CD4-positive, alpha-beta T cell treated with Interleukin-17A for 1 hour (primary cell): ENCODE measurements at places on chromosomes 1 and 21.

DNA sequence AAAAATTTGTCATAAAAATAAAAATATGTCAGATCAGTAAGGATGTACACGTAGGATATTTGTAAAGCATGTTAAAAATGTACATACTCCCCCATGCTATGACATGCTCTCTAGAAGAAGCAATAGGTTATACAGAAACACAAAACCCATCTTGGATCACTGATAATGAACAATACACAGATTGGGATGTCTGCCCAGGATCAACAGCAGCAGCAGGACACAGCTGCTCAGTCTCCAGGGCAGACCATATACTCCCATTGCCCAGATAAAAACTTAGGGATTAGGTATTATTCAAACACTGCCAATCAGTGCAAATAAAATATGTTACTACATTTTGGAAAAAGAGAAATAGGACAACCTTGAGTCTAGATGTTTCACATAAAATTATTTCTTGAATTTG, 39.0 kb downstream of the DAB1 start:
- no peak for DNase-seq

DNA sequence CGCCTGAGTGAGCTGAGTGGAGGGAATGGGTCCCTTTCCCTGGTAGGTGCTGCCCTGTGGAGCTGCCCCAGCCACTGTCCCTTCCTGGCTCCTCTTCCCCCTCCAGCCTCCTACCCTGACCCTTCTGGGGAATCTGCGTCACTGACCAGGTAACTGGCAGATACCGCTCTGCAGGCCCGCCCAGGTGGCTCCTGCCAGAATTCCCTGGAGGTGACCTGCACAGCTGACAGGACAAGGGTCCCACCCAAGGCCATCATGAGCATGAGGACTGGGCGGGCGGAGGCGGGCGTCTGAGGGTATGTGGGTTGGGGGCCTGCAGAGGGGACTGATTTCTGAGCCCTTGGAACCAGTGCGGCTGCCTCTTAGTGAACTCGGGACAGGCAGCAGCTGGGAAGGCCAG, 32.5 kb downstream of the DHRS3 start:
- no peak for DNase-seq

- no peak for DNase-seq
Measured at GRCh38 chr1:41752514-41753170, 166.1 kb downstream of the HIVEP3 start.

DNA sequence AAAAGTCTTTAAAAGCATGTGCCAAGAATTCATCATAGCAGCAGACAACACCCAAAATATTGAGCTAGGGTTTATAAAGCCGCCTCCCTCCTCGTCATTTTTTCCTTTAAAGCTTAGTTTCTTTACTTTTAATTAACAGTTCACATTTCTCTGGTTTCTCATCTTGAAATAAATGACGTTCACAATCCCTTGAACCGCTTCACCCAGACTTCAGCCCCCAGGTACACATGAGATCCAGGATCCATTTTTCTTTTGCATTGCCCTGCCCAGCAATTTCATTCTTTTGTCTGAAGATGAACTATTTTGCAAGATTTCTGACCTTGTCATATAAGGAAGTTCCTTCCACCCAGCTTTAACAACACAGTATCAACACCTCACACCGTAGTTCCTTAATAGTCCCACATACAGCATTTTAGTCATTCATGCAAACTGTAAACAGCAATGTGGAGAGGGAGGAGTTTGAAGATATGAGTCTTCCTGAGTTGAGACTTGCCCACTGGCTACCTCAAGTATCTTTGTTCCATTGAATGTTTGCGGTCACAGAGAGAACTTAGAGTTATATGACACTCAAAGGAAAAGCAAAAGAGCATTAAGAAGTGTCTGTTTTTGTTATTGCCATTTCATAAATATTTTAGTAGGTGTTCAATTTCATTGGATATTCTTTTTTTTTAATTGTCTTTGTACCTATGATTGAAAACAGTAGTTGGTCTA, 35.3 kb upstream of the CACYBP start:
- peak; percentile 81 for DNase-seq

- no peak for DNase-seq
Measured at GRCh38 chr1:33337441-33337840, 16.5 kb upstream of the A3GALT2 start.

DNA sequence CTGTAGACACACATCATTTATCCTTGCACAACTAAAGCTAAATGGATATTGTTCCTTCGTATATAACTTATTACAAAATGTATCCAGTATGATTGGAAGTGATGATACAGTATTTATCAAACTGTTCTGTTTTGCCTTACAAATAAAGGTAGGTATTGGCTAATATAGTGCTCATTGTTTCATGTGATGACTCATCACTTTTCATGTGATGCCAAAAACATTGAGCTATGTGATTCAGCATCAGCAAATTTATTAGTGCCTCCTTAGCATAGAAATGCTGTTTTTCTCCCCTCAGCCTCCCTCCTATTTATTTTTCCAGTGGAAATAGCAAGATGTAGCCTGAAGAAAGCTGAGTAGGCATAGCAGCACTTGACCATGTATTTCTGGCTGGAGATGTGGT, 228.6 kb upstream of the LYPLAL1 start:
- DNase-seq, result no peak

GRCh38 chr1:236869911-236870310, 74.8 kb downstream of the MTR start:
- no peak for DNase-seq

DNA sequence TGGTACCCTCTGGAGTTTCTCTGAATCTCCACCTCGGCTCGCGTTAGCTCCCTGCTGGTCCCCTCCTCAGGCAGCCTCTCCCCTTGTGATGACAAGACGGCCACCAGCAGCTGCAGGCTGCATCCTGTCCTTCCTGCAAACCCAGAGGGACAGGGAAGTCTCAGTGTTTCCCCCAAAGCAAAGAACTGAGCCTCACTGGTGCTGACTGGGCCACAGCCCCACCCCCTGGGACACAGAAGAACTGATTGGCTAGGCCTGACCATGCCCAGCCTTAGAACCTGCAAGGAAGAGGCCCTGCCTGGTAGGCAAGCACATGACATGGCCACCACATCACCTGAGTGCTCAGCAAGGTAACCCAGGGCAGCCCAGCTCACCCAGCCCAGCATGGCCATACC, 34.6 kb downstream of the TMEM51 start:
- no peak for DNase-seq

DNA sequence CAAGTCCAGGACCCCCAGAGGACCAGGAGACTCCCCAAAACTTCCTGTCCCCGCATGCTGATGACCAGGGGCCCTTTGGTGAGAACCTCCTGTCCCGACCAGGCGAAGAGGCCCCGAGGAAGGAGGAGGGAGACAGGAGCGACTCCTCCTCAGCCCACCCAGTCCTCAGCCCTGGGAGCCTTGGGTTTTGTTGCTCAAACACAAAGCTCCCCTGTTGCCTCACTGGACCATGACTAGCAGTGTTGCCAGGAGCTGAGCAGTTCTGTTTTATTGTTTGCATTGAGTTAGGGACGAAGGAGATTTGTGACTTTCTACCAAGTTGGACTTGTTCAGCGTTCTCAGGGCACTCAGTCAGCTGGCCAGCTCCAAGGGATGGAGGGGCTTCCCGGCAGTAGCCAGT, 10.0 kb downstream of the UMODL1 start:
- DNase-seq, result no peak

DNA sequence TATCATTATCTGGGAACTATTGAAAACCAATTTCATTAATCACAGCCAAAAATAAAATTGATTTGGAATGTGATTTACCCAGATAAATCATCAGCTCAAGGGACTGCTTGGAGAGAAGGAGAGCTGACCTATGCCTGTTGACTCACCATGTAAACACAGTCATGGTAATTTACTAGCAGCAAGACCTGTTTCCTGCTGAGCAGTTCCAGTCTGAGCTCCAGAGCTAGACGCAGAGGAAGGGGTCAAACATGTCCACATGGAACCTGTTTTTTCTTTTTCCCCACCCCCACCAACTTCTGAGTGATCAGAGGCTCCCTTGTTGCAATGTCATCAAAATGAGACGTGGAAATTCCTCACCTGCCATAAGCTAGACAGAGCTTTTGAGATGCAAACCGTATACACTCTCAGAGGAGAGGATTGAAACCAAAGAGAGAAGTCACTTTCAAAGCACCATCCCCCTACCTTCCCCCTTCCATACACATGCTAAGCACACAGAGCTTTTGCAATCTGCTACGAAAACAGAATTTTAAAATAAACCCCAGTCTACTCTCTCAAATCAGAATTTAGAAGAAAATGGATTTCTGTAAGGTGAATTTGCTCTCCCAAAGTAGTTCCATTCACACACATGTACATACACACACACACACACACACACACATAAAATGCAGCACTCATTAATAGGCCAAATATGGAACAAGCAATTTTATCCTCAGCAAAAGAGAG, 55.9 kb upstream of the PTGFRN start:
- DNase-seq, result no peak
